ENCODE measurements at places on chromosomes 11 and 22. TPM values are rescaled to one million over a fixed set of nuclear protein-coding genes. Genes with fewer than 3 reads are reported as not detected.

FGF19 gene
- total RNA-seq: not detected

DNA sequence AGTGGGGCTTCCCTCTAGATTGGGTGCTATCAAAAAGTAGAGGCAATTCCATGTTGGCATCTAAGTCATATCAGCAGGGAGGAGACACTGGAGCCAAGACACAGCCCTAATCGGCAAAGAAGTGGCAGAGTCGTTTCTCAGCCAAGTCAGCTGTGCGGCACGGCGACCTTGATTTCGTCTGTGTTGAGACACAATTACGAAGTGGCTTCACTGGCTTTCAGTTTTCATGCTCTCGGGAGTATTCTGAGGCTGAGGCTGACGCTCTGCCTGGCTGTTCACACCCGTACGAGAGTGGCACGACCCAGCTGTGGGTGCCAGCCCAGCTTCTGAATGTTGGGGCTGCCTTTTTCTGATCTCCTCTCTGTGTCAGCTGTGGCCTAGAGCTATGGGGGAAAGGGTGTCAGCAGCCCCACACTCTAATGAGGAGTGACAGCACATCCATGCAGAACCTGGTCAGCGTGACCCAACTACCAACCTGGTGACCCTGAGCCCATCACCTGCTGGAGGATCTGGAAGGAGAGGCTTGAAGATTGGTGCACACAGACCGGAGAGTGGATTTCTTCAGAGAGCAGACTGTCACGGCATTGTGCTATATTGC, 105.7 kb upstream of the TMEM45B start:
- H3K27ac ChIP-seq: no peak overlapping the region
- DNase-seq: no peak
- H3K27me3 ChIP-seq: no peaks in the 10 kb centered on the region
- no peak overlapping the region for H3K4me3 ChIP-seq
- no peaks in the 10 kb centered on the region for H3K36me3 ChIP-seq

KRTAP5-11 gene
- total RNA-seq: not detected

CELSR1 gene
- total RNA-seq: 11.2 TPM

SCN2B gene
- total RNA-seq: not detected

FAM111B gene
- 1.4 TPM for total RNA-seq

CASP4 gene
- total RNA-seq: 126 TPM

KCNJ1 gene
- total RNA-seq: not detected

E2F8 gene
- total RNA-seq: 0.89 TPM

- DNase-seq: peak; percentile 26
- H3K27ac ChIP-seq: peak overlapping the region; percentile 6
- peaks cover 6% of the 10 kb centered on the region for H3K36me3 ChIP-seq
- no peaks in the 10 kb centered on the region for H3K27me3 ChIP-seq
- peaks cover 74% of the 10 kb centered on the region for H3K4me1 ChIP-seq
Observed at GRCh38 chr11:43687120-43687791, 6.7 kb downstream of the HSD17B12 start.

- H3K36me3 ChIP-seq: peaks cover 30% of the 10 kb centered on the region
- peak overlapping the region; percentile 24 for H3K4me3 ChIP-seq
- DNase-seq: no peak
Observed at GRCh38 chr11:64870176-64870892, 8.1 kb downstream of the EHD1 start.

- no peaks in the 10 kb centered on the region for H3K4me1 ChIP-seq
- H3K27me3 ChIP-seq: no peaks in the 10 kb centered on the region
- H3K36me3 ChIP-seq: no peaks in the 10 kb centered on the region
- H3K27ac ChIP-seq: no peak overlapping the region
- peak; percentile 7 for DNase-seq
Observed at GRCh38 chr22:47598864-47599263, 836.4 kb downstream of the TBC1D22A start.

TYR gene
- not detected for total RNA-seq

DNA sequence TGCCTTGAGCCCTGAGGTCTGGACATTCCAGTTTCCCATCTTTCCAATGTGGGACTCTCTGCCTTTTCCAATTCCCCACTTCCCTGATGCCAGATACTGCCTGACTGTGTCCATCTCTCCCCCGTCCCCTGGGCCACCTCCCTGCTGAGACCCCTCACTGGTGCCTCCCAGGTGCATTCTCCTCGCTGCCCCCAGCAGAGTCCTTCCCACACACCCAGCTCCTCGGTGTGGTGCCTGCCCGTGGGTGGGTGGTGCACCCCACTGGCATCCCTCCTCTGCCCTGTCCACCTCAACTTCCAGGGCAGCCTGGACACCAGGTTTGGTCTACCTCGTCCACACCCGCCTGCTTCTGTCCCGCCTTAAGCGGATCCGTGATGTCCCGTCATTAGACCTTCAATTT, 4.9 kb upstream of the MRGPRF start:
- H3K27me3 ChIP-seq: peaks cover 14% of the 10 kb centered on the region
- no peak for DNase-seq
- no peaks in the 10 kb centered on the region for H3K36me3 ChIP-seq
- peaks cover 11% of the 10 kb centered on the region for H3K4me1 ChIP-seq

DNA sequence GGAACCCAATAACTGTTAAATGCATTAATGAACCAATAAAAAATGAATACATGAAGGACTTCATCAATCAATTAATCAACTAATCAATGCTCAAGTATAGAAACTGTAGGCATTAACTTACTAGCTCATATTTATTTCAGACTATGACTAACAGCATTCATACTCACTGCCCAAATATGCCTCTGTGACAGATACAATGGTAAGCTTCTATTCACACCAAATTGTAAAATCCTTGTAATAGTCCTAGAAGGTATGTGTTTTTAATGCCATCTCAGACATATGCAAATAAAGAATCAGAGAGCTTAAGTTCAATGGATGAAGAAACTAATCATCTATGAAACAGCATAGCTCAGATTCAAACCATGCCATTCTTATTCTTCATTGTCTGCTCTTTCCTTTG, 1253.6 kb upstream of the TENM4 start:
- H3K27ac ChIP-seq: no peak overlapping the region
- H3K36me3 ChIP-seq: no peaks in the 10 kb centered on the region
- H3K4me1 ChIP-seq: no peaks in the 10 kb centered on the region
- H3K4me3 ChIP-seq: no peak overlapping the region

DNA sequence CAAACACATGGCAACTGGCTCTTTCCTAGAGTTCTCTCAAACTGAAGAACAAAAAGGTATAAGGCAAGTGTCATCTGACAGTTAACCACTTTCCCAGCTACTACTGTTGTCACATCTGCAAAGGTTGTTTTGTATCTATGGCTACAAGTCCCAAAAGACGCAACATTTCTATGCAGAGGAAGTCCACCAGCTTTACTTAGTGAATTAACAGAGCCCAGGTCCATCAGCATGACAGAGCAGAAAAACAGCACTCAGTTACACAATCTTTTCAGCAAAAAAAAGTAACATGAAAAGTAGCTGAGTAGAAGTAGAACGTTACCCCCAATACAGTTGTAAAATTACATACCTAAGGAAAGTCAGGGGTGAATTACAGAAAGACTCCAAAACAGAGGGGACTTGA, 12.1 kb downstream of the CPSF7 start:
- no peak overlapping the region for H3K4me3 ChIP-seq
- H3K36me3 ChIP-seq: peaks cover 100% of the 10 kb centered on the region
- H3K27ac ChIP-seq: no peak overlapping the region
- H3K27me3 ChIP-seq: no peaks in the 10 kb centered on the region
- DNase-seq: no peak

SLC3A2 gene
- 70.7 TPM for total RNA-seq

GRCh38 chr22:35008213-35008612, 57.7 kb upstream of the ISX start:
- H3K4me1 ChIP-seq: no peaks in the 10 kb centered on the region
- no peak overlapping the region for H3K4me3 ChIP-seq
- no peaks in the 10 kb centered on the region for H3K27me3 ChIP-seq
- no peaks in the 10 kb centered on the region for H3K36me3 ChIP-seq

GRCh38 chr11:108751444-108751843, 86.6 kb downstream of the DDX10 start:
- H3K27ac ChIP-seq: no peak overlapping the region
- DNase-seq: no peak
- H3K4me3 ChIP-seq: no peak overlapping the region
- H3K4me1 ChIP-seq: peaks cover 10% of the 10 kb centered on the region

TRAPPC4 gene
- total RNA-seq: 81.4 TPM

- H3K27me3 ChIP-seq: no peaks in the 10 kb centered on the region
- no peak for DNase-seq
- no peaks in the 10 kb centered on the region for H3K4me1 ChIP-seq
- H3K4me3 ChIP-seq: no peak overlapping the region
- H3K36me3 ChIP-seq: peaks cover 58% of the 10 kb centered on the region
- H3K27ac ChIP-seq: peak overlapping the region; percentile 5
Observed at GRCh38 chr11:12529793-12530192, 144.4 kb upstream of the TEAD1 start.

KCNJ4 gene
- not detected for total RNA-seq

GRCh38 chr11:86103808-86104207, 34.9 kb upstream of the PICALM start:
- H3K27me3 ChIP-seq: no peaks in the 10 kb centered on the region
- no peak overlapping the region for H3K4me3 ChIP-seq
- H3K36me3 ChIP-seq: no peaks in the 10 kb centered on the region
- DNase-seq: no peak
- H3K4me1 ChIP-seq: no peaks in the 10 kb centered on the region

DNAJC4 gene
- total RNA-seq: 11.6 TPM

DNA sequence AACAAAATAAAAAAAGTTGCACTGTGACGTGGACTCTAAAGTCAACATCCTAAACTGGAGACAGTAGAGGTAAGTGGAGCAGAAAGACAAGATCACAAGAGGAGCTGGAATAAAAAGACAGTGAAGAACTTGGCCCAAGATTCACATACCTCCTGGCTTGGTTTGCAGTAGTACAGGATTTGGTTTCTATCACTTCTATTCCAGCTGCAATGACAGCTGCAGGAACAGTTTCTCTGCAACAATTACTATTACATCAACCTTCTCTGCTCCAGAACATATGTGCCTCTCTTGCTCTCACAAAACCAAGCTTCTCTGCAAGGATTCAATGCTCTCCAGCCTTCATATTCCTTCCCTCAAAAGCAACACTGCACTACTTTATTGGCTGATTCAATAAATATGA, 7.8 kb upstream of the KDM2A start:
- no peaks in the 10 kb centered on the region for H3K27me3 ChIP-seq
- H3K27ac ChIP-seq: peak overlapping the region; percentile 25
- no peak overlapping the region for H3K4me3 ChIP-seq
- peak; percentile 35 for DNase-seq
- H3K4me1 ChIP-seq: peaks cover 4% of the 10 kb centered on the region

DNA sequence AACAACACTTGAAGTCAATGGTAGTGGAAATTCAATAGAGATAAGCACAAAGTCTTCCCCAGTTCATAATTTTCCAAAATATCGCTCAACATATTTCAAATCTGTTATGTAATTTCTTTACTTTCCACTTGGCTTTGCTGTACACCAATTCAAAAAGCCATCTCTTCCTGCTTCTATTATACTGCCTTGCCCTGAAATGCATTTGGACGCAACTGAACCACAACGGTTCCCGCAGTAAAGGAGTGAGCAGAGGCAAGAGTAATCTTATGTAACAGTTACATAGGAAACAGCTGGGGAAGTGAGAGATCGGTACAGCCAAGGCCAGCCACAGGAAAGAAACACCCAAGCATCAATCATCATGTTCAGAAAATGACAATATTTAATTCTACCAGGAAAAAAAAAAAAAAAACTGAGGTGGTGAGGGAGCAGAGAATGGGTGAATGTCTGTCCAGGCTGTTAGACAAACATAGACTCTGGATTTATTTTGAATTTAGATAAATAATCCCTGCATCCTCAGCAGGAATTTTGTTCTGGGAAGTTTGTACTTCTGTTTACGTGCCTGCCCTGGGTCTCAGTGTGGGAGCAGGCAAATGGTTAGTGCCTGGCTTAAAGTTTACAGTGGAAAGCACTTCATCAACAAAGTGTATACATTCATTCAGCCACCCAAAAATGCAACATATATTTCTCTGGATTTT, 392.2 kb downstream of the ETS1 start:
- H3K4me1 ChIP-seq: no peaks in the 10 kb centered on the region
- no peak for DNase-seq
- H3K4me3 ChIP-seq: no peak overlapping the region
- no peak overlapping the region for H3K27ac ChIP-seq

DNA sequence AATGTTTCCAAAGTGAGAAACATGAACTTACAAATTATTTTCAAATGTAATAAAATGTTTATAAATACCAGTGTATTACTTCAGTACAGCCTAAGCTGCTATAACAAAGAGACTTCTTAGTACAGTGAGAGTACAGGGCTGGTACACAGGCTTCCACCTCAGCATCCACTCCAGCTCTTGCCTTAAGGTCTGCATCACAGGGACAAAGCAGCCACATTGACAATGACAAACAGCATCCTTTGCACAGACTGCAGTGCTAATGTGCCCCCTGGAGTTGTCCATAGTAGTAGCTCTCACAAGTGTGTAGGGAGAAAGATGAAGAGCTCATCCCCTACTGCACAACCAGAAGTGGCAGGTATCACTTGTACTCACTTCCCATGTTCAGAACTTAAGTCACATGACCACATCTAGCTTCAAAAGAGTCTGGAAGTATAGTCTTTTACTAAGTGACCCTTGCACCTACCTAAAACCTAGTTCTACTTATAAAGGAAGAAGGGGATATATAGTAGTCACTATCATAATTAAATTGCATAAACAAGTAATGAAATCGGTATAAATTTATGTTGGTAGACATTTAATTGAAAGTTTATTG, 10.7 kb upstream of the LIPT2 start:
- H3K4me3 ChIP-seq: no peak overlapping the region
- DNase-seq: no peak
- H3K27me3 ChIP-seq: no peaks in the 10 kb centered on the region
- no peaks in the 10 kb centered on the region for H3K36me3 ChIP-seq

UBQLN3 gene
- total RNA-seq: not detected

GRCh38 chr11:27945348-27945747, 162.6 kb downstream of the KIF18A start:
- DNase-seq: no peak
- H3K4me1 ChIP-seq: no peaks in the 10 kb centered on the region
- H3K27ac ChIP-seq: no peak overlapping the region
- no peaks in the 10 kb centered on the region for H3K36me3 ChIP-seq
- H3K4me3 ChIP-seq: no peak overlapping the region

- no peaks in the 10 kb centered on the region for H3K27me3 ChIP-seq
- DNase-seq: peak; percentile 48
- H3K27ac ChIP-seq: no peak overlapping the region
- peaks cover 3% of the 10 kb centered on the region for H3K36me3 ChIP-seq
- H3K4me3 ChIP-seq: no peak overlapping the region
Observed at GRCh38 chr22:45597460-45598192, 74.0 kb upstream of the ATXN10 start.

GRCh38 chr22:44247923-44248892, 64.5 kb downstream of the SHISAL1 start:
- no peaks in the 10 kb centered on the region for H3K4me1 ChIP-seq
- no peaks in the 10 kb centered on the region for H3K36me3 ChIP-seq
- H3K4me3 ChIP-seq: no peak overlapping the region
- no peaks in the 10 kb centered on the region for H3K27me3 ChIP-seq
- no peak overlapping the region for H3K27ac ChIP-seq

TNNT3 gene
- 2.3 TPM for total RNA-seq

- H3K27me3 ChIP-seq: no peaks in the 10 kb centered on the region
- no peak overlapping the region for H3K27ac ChIP-seq
- H3K36me3 ChIP-seq: peaks cover 25% of the 10 kb centered on the region
- H3K4me1 ChIP-seq: peaks cover 30% of the 10 kb centered on the region
- no peak for DNase-seq
- peak overlapping the region; percentile 3 for H3K4me3 ChIP-seq
Observed at GRCh38 chr11:59208956-59209355, 3.8 kb downstream of the MPEG1 start.

Data from stomach (tissue), 19 donors.